ENCODE measurements at places on chromosomes 3 and 15. TPM values are rescaled to one million over a fixed set of nuclear protein-coding genes. Genes with fewer than 3 reads are reported as not detected.

DNA sequence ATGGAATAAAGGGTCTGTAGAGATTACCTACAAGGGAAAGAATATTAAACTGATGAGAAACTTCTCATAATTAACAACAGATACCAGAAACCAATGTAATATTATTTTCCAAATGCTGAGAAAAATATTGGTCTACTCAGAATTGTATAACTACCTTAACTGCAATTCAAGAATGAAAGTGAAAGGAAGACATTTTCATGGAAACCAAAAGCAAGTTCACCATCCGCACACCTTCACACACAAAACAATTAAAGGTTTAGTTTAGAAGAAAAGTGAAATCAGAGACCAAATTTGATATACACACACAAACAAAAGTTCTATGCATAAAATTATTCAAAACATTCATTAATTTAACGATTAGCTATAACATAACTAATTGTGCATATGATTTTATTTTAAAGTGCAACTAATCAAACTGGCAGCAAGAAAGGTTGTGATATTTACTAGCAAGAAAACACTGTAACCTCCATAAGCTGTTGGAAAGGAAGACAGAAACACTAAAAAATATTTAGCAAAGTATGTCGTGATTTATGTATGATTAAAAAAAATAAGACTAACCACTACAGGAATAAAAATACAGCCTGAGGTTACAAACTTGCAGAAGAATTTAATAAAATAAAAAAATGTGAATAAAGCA lies 395.5 kb downstream of the FGF12 start:
- H3K4me3 ChIP-seq = peak overlapping the region; percentile 29
- DNase-seq = no peak
- no peak overlapping the region for H3K27ac ChIP-seq
- H3K4me1 ChIP-seq = peaks cover 18% of the 10 kb centered on the region
- no peaks in the 10 kb centered on the region for H3K27me3 ChIP-seq
- H3K36me3 ChIP-seq = no peaks in the 10 kb centered on the region

DNA sequence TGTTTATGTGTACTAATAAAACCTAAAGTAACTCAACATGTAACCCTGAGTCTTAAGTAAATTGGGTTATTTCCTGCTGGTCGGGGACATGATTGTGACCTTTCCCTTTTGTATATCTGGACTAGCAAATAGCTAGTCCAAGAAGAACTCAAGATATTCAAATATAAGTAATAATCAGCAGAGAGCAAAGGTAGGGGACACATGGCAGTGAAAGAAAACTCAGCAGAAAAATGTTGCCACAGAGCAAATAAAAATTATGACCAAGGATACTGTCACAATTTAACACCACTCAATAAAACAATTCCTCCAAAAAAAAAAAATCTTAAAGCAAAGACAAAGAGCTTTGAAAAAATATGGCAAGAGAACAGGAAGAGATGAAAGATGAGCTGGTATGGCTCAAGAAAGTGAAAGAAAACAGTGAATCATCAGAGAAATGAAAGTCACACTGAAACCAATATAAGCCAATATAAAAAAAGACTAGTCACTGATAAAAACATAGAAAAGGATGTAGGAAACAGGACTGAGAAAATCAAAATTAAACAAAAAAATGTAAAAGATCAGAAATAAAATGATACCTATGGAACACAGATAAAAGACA lies 43.4 kb downstream of the HLTF start:
- DNase-seq = no peak
- peaks cover 26% of the 10 kb centered on the region for H3K36me3 ChIP-seq
- no peak overlapping the region for H3K4me3 ChIP-seq
- no peak overlapping the region for H3K27ac ChIP-seq
- no peaks in the 10 kb centered on the region for H3K27me3 ChIP-seq
- peaks cover 15% of the 10 kb centered on the region for H3K4me1 ChIP-seq

DNA sequence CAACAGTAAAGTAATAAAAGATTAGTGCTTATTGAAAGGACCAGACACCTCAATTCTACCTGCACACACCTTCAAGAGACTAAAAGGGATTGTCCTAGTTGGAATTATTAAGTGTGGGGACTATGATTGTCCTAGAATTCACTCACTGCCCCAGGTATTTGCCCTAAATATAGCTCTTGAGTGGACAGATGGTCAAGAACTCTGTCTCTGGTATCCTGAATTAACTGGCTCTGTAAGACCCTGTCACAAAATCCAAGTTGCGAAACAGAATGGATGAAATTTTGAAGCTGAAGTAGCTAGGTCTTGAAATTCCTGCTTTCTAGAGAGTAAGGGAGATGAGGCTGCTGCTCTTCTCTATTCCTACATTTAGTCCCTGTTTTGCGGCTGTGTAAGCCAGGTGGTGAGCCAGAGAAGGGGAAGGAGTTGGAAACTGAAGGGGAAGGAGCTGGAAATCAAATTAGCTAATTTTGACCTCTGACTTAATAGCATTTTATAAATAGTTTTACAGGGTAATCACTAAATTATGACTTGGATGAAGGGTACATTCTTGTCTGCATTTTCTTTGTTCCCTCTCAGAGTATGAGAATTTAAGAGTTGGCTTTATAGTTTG lies 34.5 kb downstream of the KBTBD12 start:
- no peak overlapping the region for H3K4me3 ChIP-seq
- no peak for DNase-seq
- H3K27ac ChIP-seq = no peak overlapping the region
- H3K4me1 ChIP-seq = no peaks in the 10 kb centered on the region
- H3K36me3 ChIP-seq = no peaks in the 10 kb centered on the region

DNA sequence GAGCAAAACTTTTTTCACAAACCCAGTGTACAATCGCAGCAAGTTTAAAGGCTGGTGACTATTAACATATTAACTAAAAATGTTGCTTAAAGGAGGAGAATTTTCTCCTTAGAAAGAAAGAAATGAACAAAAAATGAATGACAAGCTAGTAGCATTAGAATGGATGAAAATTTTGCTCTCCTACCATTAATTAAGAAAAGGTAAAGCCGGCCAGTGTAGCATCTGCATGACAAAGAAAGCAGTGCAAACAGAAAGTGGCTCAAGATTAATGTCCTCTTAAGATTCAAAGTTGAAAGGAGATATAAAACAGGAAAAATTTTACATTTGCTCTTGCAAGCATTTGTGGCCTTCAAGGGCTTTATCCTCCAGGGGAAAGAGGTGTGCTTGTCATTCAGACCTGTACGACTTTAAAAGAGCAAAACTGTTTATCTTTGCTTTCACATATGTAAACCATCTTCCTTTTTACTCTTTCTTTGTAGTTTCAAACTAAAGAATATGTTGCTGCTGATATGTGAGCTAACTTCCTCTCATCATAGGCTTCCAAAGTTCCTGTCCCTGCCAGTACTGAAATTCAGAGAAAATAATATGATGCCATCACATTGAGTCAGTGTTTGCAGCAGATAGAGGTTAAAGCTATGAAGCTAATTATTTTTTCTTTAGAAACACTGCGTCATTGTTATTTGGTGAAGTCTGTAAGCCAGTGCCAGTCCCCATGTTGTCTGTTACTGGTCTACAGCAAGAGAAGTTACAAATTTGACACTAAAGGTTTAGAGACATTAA lies 439.1 kb upstream of the GRM7 start:
- H3K27ac ChIP-seq = no peak overlapping the region
- no peaks in the 10 kb centered on the region for H3K27me3 ChIP-seq
- H3K4me1 ChIP-seq = no peaks in the 10 kb centered on the region

DNA sequence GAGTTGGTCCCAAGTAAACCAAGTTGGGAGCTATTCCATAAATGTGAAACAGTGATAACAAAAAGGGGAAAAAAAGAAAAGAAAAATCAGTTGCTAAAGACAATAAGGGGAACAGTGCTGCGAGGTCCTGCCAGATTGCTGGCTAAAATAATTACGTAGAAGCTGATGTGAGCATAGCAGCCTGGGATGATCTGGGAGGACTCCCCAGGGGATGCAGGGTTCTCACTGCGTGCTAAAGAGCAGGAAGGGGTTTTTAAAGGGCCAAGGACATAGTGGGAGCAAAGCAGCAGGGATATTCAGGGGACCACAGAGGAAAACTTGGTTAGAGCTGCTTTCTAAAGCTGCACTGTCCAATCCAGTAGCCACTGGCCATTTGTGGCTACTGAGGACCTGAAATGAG lies 133.0 kb upstream of the UMPS start:
- no peak overlapping the region for H3K27ac ChIP-seq
- H3K36me3 ChIP-seq = no peaks in the 10 kb centered on the region

DNA sequence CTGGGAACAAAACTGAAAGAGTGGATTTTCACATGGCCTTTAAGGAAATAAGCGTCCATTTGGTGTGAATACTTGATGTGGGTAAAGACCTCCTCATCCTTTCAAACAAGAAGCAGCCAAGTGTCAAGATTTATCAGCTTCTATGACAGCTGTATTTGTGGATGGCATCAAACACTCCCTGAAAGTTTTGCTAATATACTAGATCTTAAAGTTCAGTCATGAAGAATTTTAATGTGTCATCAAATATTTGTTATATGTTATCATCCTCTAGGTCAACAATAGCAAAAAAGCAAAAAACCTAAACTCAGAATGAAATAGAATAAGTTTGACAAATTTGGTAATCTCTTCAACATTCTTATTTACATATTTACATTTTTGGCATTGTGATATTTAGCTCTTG lies 29.1 kb upstream of the LYSMD4 start:
- no peak for DNase-seq
- H3K27ac ChIP-seq = no peak overlapping the region
- no peak overlapping the region for H3K4me3 ChIP-seq

GRCh38 chr3:41288785-41289184 lies 89.5 kb downstream of the CTNNB1 start:
- peaks cover 3% of the 10 kb centered on the region for H3K4me1 ChIP-seq
- no peaks in the 10 kb centered on the region for H3K27me3 ChIP-seq
- H3K4me3 ChIP-seq = no peak overlapping the region
- H3K27ac ChIP-seq = no peak overlapping the region
- peaks cover 2% of the 10 kb centered on the region for H3K36me3 ChIP-seq
- no peak for DNase-seq

MORC1 gene
- total RNA-seq = not detected

TUBGCP5 gene
- total RNA-seq = 13.7 TPM

FBXO40 gene
- not detected for total RNA-seq

TMEM41A gene
- 16.8 TPM for total RNA-seq

SEMA7A gene
- 65.9 TPM for total RNA-seq

RTP3 gene
- total RNA-seq = not detected

All from activated CD4-positive, alpha-beta memory T cell treated with anti-CD3 and anti-CD28 coated beads for 36 hours (primary cell).